ENCODE measurements at places on chromosomes 1 and 21.

DNA sequence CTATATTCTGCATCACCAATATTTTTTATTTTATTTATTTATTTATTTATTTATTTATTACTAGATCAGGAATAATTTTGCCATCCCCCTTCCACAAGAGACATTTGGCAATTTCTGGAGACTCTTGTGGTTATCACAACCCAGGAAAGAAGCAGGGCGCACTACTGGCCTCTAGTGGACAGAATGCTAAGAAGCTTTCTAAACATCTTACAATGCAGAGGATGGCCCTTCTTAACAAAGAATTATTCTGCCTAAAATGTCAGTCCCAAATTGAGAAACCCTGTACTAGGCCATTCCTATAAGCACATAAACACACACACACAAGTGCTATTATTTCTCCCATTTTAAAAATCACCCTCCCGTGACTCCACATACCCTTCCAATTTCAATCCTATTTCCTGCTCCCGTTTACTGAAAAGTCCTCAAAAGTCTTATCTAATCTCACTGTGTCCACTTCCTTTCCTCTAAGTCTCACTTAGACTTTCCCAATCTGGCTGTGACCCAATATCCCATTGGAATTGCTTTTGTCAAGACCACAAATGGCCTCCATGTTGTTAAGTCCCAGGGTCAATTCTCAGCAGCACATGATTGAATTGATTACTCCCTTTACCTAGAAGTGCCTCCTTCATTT is 43.7 kb upstream of the RNF11 start:
- DNase-seq, result peak; percentile 81

DNA sequence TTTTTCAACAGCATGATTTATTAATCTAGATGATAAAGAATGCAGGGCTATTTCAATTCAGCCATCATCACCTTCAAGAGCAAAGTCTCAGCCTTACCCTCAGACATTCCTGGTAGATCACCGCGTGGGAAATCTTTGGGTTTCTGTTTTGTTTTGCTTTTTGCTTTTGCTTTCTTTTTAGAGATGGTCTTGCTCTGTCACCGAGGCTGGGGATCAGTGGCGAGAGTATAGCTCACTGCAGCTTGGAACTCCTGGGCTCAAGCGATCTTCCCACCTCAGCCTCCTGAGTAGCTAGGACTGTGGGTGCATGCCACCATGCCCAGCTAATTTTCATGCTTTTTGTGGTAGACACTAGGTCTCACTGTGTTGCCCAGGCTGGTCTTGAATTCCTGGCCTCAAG is 289.7 kb downstream of the AJAP1 start:
- no peak for DNase-seq

- DNase-seq, result peak; percentile 94
Measured at GRCh38 chr1:183284086-183284485, 98.0 kb downstream of the LAMC2 start.

DNA sequence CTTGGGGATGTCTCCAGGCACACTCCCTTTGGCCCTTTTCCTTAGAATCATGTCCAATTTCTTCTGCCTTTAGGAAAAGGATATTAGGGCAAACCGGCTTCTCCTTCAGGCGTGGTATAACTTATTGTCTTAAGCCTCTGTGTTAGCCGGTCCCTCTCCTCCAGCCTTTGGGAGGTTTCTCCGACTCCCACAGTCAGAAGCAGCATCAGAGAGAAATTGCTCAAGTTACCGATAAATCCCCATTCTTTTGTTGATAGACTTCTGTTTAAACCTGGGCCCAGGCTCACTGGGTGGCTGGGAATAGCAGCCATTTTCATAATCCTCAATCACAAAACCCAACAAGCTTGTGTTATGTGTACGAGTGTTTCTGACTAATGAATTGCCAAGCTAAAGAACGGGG is 85.4 kb upstream of the KAZN start:
- DNase-seq, result no peak

- no peak for DNase-seq
Measured at GRCh38 chr1:182141040-182141439, 79.5 kb upstream of the ZNF648 start.

DNA sequence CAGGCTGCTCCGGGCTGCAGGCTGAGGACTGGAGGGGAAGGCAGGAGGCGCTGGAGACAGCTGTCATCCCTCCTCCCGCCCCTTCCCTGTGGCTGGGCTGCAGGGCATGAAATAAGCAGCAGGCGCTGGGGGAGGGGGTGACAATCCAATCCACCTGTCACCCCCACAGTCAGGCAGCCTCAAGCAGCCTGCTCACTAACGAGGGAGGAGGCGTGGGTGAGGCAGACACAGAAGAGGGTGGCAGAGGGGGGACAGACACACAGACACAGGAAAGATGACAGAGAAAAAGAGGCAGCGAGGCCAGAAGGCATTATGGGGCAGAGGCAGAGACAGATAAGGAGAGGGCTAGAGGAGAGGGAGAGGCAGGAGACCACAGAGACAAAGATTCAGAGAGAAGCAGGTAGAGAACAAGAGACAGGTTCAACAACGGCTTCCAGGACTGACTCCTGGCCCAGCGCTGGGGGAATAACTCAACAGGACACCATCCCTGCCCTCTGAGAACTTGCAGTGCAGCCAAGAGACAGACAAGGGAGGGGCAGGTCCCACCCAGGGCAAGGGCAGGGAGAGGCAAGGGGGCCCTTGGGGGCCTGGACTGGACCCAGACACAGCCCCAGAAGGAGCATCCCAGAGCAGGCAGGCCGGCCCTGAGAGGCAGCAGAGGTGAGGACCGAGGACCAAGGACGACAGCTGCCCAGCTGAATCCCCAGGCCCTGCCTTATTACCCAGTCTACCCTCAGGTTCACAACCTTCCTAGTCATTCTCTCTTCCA is 11.2 kb downstream of the MEF2D start:
- DNase-seq, result peak; percentile 94

DNA sequence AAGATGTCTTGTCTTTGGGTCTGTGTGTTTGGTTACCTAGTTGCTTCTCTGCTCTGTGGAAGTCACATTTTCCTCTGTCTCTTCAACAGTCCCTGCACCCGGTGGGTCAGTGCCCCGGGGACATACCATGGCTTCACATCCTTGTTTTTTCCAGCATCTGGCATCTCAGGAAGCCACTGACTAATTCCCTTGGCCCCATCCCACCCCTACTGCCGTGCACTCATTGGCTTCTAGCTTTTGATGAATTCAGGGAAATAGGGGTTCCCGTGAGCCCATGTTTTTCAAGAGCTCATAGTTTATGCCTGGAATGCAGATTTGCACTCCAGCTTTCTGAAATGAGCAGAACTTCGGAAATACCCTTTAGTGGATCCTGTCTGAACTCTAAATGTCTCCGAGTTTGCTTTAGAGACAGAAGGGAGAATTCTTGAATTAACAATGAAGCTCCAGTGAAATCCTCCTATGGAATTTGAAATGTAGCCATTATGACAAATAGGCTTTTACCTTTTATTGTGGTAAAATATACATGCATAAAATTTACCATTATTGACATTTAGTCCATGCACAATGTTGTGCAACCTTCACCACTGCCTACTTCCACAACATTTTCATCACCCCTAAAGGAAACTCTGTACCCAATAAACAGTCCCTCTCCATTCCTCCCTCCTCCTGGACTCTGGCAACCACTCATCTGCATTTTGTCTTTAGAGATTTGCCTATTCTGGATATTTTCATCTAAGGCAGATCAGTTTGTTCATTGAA is 67.5 kb downstream of the CLIC6 start:
- no peak for DNase-seq

- DNase-seq, result no peak
Measured at GRCh38 chr1:46137916-46138315, 5.5 kb upstream of the PIK3R3 start.

GRCh38 chr21:44429894-44430293 is 25.4 kb upstream of the LRRC3 start:
- DNase-seq, result no peak

GRCh38 chr1:210464519-210465039 is 135.9 kb downstream of the HHAT start:
- peak; percentile 78 for DNase-seq

GRCh38 chr1:244231572-244232315 is 180.7 kb downstream of the ZBTB18 start:
- DNase-seq, result peak; percentile 46

DNA sequence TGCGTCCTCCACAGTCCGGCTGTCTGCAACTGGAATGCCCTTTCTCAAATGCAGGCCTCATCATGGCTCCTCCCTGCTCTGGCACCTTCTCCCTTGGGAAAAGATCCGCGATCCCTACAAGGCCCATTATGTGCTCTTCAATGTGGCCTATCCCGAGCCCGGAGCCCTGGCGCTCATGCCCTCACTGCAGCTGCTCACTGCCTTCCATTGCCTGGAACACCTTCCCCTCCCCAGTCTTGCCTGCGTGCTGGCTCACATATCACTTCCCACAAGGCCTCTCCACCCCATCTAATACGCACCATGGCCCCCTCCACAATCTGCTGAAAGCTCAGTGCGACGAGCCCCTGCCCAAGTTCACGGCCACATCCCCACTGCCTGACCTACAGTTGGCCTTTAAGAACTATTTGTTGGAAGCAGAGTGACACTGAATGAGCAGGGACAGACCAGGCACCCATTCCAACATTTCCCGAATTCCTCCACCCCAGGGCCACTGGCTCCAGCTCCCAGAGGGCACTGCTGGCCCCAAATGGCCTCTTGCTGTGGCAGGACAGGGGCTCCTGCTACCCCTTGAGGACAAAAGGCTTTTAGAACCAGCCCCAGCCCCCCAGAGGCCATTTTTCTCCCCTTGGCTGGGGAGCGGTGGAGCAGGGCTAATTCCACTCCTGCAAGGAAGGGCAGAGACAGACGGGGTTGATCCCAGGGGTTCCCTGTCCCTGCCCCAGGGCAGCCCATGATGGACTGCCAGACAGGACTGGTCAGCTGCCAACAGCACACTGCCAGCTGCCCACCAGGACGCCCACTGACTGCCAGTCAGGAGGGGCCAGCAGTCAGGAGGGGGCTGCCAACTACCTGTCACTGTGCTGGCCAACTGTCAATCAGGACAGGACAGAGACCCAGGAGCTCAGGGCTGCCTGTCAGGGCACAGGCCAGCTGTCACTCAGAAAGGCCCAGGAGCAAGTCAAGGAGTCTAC is 64.8 kb downstream of the DHRS3 start:
- DNase-seq, result peak; percentile 4

DNA sequence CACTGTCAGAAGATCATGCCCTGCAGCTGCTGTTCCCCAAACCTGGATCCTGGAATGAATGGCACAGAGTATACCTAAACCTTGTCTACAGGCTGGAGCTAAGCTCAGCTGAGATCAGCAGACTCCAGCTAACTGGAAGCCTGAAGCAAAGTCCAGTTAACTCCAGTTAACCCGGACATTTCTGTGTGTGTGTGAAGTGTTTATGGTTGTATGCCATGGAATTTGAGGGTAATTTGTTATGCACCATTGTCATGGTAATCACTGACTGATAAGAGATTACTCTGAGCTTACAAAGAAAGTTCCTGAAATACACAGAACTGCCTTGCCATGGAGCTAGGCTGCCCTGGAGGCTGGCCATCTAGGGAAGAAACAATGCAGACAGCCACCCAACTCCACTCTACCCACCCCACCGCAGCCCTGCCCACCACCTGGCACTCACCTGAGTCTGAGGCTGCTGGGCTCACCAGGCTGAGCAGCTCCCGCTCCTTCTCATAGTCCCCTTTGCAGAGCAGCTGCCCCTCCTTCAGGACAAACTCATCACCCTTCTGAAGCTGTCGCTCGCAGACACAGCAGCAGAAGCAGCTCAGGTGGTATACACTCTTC is 107.4 kb downstream of the LMX1A start:
- DNase-seq, result no peak

DNA sequence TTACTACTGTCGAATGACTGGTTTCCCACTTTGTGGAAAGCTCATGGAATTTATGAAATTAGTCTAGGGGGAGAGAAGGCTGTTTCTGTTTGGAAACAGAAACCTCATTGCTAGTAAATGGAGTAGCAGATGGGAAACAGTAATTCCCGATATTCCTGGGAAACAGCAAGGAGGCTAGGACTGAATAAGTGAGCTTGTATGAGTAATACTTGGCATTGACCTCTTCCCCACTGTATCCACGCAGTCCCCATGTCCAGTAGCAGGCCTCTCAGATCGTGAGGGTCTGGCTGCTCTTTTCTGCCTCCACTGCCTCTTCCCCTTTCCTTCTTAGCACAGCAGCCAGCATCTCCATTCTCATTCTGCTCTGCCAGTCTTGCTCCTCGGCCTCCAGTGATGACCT is 75.5 kb downstream of the PRDM2 start:
- DNase-seq, result peak; percentile 23

DNA sequence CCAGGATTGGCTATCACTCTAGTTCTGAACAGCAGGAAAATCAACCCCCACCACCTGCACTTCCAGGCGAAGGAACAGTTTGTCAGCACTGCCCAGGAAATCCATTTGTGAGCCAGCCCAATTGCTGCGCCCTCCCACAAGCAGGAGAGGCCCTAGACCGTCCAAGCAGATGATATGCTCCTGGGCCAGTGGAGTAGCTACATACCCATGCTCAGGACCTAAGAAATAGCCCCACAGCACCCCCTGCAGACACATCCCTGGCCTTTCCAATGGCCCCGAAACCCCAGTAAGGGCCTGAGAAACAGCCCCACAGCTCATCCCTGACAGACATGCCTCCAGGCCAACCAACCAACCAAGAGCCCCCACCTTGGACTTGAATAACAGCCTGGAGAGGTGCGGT is 111.5 kb upstream of the ZC3H11B start:
- no peak for DNase-seq

DNA sequence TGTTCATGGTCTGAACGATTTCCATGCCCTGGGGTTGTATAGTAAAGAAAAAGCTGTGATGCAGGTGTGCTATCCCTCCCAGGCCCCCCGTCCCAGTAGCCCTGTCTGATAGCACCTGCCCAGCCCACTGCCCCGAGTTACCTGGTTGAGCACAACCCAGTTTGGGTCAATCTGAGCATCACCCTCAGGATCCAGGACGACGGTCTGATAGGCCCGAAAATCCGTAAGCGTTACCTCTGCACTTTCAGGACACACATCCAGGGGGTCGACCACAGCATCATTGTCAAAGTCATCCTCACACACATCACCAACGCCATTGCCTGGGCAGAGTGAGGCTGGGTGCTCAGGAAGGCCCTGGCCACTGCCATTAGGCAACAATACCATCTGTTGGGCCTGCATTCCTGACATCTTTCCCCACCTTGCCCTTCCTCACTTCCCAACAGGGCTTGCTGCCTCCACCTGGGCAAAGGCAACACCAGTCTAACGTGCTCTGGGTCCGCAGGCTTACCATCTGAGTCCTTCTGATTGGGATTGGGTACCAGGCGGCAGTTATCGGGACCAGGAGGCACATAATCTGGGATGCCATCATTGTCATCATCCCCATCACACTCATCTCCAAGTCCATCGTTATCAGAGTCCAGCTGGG is 9.7 kb downstream of the THBS3 start:
- DNase-seq, result no peak

DNA sequence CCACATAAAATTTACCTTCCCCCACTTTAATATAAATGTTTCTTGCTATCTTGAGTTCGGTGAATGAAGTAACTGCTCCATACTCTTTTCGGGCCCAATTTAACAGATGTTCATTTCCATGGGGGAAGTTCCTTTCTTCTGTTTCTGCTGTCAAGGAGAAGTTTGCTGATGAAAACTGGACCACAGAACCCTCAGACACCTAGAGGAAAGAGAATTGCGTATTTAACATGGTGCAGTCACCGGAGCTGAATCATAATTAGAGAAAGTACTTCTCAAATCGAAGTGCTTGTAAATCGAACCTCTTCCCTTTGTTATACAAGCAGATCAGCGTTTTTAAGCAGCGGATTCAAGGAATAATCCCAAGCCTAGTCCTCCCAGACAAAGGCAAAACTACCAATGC is 151.2 kb downstream of the TGFBR3 start:
- DNase-seq, result no peak
